ENCODE measurements at places on chromosomes 11 and 22.
A peak's percentile ranks its signal among the peaks of the same experiment; 100 is the strongest.

DNA sequence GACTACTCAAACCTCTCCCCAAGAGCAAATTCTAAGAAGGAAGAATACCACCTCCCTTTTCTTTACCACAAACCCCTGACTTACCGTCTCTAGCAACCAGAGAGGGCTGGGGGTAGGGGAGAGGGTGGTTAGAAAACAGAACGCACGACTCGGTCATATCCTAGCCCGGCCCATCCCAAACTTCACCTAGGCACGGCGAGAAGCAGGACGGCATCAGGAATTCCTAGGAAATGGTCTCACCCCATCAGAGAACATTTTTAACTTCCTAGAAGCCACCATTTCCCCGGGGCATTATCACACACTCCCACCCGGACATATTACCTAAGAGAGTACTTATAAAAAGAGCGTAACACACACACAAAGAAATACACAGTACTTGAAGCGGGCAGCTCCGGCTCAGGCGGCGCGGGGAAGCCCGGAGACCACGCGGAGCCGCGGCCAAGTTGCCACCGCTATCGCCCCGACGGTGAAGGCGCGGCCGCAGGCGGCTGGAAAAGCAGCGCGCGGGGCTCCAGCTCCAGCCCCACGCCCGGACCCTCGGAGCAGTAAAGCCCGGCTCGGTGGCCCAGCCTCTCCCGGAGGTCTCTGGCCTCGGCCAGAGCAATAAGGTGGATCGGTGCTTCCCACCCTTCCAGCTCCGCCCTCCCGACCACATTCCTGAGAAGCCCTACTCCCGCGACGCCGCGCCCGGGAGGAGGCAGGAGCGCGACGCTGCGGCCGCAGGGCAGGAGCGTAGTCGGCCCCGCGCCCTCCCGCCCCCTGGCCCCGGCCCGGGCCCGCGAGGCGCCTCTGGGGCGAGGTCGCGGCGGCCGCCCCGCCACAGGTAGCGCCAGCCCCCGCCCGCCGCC lies 878 bp downstream of the RRAS2 start:
- H3K4me1 ChIP-seq: peaks cover 4% of the 10 kb centered on the region
- H3K27ac ChIP-seq: peak overlapping the region; percentile 77
- no peaks in the 10 kb centered on the region for H3K27me3 ChIP-seq
- H3K4me3 ChIP-seq: peak overlapping the region; percentile 96

DNA sequence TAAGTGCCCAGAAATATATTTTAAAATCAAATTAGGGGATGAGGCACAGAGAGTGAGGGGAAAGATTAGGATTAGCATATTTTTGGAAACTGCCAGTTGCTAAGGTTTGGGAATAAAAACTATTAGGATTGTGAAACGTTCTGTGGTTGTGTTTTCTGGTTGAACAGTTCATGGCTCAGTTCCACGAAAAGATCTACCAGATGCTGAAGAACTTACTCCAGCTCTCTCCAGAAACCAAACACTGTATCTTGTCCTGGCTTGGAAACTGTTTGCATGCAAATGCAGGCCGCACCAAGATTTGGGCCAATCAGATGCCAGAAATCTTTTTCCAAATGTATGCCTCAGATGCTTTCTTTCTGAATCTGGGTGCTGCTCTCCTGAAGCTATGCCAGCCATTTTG lies 15.3 kb downstream of the UBE4A start:
- no peak for DNase-seq
- no peaks in the 10 kb centered on the region for H3K27me3 ChIP-seq
- no peak overlapping the region for H3K4me3 ChIP-seq
- no peaks in the 10 kb centered on the region for H3K4me1 ChIP-seq
- H3K36me3 ChIP-seq: peaks cover 18% of the 10 kb centered on the region
- no peak overlapping the region for H3K27ac ChIP-seq

GRCh38 chr11:16741473-16741872 lies 3.0 kb downstream of the C11orf58 start:
- no peak overlapping the region for H3K4me3 ChIP-seq
- peaks cover 9% of the 10 kb centered on the region for H3K36me3 ChIP-seq
- H3K27ac ChIP-seq: no peak overlapping the region
- no peaks in the 10 kb centered on the region for H3K4me1 ChIP-seq

DNA sequence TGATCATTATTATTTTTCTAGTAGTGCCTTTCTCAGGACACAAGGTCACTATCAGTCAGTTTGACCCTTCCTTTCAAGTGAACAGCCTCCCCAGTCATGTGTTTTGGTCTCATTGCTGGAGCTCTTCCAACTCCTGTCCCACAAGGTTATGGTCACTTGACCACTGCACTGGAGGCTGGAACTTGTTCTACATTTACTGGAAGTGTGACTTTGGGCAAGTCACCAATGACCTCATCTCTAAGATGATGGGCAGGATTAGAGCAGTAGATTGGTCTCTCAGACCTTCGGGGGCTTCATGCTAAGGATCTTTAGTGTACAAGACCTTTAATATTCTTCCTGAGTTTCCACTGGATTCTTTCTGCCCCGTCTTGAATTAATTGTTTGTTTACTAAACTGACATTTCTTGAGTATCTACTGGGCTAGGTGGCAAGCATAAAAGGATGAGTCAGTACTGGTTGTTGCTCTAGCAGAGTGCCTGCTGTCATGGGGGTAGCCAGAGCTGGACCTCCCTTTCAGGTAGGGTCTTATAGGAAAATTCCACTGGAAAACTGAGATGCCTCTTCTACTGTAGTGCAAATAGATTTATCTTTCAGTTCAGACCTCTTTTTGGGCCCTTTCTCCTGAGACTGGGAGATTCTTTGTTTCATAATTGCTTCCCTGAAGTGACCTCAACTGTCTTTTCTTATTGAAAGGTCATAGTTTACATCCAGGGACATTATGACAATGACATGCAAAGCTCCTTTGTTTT lies 106.8 kb downstream of the GRAMD1B start:
- no peak overlapping the region for H3K27ac ChIP-seq
- H3K27me3 ChIP-seq: no peaks in the 10 kb centered on the region
- H3K4me1 ChIP-seq: peaks cover 1% of the 10 kb centered on the region
- H3K4me3 ChIP-seq: no peak overlapping the region
- no peak for DNase-seq

GRCh38 chr11:116931206-116931953 lies 94.0 kb upstream of the APOA1 start:
- H3K4me3 ChIP-seq: no peak overlapping the region
- no peak for DNase-seq
- H3K4me1 ChIP-seq: peaks cover 12% of the 10 kb centered on the region
- peaks cover 1% of the 10 kb centered on the region for H3K36me3 ChIP-seq

DNA sequence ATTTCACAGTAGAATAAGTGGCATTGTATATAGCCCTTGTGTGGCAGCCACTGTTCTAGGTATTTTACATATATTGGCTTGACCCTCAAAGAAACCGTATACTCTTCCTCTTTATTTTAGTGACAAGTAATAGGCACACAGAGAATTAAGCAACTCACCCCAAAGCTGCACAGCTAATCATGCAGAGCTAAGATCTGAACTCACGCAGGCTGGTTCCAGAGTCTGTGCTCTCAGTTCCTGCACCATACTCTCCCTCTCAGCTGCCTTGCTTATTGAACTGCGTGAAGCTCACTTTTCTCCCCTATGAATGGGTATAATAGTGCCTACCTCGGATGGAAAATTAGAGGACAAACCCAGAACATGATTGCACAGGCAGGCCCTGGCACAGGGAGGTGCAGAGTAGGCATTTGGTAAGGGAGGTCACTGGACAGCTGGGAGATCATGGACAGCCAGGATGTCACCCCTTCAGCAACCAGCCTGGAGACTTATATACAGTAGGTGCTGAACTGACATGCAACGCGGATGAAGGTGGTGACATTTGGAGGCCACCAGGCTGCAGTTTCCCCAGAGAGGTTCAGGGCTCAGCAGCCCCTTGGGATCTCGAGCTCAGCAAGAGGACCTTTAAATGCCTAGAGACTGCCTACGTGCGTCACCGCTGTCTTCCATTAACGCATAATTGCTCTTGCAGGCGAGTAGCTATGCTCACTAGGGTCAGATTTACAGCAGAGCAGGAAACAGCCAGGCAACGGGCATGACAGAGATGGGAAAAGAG lies 78.4 kb upstream of the TP53I11 start:
- H3K27ac ChIP-seq: no peak overlapping the region
- no peaks in the 10 kb centered on the region for H3K36me3 ChIP-seq
- no peak overlapping the region for H3K4me3 ChIP-seq
- no peak for DNase-seq
- H3K27me3 ChIP-seq: peaks cover 11% of the 10 kb centered on the region

GRCh38 chr11:59186130-59186594 lies 14.2 kb downstream of the DTX4 start:
- H3K27me3 ChIP-seq: no peaks in the 10 kb centered on the region
- DNase-seq: no peak
- no peak overlapping the region for H3K27ac ChIP-seq
- H3K36me3 ChIP-seq: peaks cover 68% of the 10 kb centered on the region

- H3K4me1 ChIP-seq: no peaks in the 10 kb centered on the region
- no peaks in the 10 kb centered on the region for H3K27me3 ChIP-seq
- no peak overlapping the region for H3K27ac ChIP-seq
- no peaks in the 10 kb centered on the region for H3K36me3 ChIP-seq
Observed at GRCh38 chr11:47123094-47123493, 53.6 kb downstream of the ARFGAP2 start.

GRCh38 chr11:1077417-1078119 lies 2.9 kb downstream of the MUC2 start:
- DNase-seq: no peak
- H3K27ac ChIP-seq: no peak overlapping the region
- H3K27me3 ChIP-seq: no peaks in the 10 kb centered on the region
